T-helper 2 cell (primary cell): ENCODE measurements at places on chromosomes 1 and 21.

DNA sequence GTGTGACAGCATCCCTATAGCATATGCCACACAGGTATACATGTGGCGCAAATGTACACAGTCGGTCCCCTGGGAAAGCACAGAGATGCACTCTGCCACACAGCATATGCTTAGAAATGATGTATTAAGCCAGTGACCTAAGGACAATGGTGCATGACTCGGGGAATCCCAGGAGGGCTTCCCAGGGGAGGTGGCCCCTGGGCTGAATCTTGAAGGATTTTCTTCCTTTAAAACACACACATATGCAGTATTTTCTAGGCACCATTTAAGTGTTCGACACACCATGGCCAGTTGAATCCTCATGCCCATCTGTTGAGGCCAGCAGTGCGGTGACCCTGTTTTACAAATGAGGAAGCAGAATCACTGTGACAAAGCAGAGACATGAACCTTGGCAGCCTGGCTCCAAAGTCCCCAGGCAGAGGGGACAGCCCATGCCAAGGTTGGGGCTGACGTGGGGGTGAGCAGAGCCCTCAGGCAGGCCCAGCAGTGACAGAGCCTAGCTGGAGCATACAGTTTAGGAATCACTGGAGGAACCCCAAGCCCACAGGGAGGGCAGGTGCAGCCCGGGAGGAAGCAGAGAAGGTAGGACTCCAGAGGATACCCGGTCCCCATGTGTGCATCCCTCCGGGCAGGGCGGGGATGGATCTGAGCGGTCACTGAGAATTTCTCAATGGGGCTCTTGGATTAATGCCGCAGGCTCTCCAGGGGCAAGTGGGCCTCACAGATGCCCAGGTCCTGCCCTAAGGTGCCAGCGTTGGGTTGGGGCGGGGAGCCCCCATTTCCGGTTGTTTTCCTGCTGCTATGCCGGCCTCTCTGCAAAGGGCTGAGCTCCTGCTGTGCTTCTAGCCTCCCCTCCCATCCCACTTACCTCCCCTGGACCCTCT, 28.4 kb downstream of the WNT3A start:
- no peak for DNase-seq

GRCh38 chr1:42933610-42934491, 24.8 kb downstream of the SLC2A1 start:
- no peak for DNase-seq

DNA sequence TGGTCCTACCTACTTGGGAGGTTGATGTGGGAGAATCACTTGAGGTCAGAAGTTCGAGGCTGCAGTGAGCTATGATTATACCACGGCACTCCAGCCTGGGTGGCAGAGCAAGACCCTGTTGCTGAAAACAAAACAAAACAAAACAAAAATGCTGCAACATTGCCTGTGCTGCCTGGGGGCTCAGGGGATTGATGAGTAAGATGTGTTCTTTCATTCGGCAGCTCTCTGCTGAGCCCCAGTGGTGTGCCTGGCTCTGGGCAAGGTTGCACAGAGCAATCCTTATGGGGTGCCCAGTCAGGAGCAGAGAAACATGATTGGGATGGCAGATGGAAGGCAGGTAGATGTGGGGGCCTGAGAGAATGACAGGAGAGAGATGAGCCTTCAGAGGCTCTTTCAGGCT, 28.6 kb upstream of the KDM4A start:
- no peak for DNase-seq

- DNase-seq: no peak
These were observed 153.0 kb downstream of the DNM3 start for GRCh38 chr1:171994293-171994692.

DNA sequence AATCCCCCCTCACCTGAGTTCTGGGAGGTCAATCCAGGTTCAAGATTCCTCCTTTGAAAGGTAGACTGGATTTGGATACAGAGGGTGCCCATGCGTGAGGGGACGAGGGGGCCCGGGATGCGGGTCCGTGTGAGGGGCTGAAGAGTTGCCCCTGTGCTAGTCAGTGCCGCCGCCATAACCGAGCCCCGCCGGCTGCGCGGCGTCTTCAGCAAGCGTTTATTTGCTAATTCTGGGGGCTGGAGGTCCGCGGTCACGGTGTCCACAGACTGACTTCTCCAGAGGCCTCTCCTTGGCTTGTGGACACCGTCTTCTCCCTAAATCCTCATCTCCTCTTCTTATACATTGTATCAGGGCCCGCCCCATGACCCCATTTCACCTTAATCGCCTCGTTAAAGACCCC, 20.9 kb upstream of the SAMD11 start:
- no peak for DNase-seq

GRCh38 chr1:26839339-26839722, 12.8 kb downstream of the ZDHHC18 start:
- DNase-seq: no peak

DNA sequence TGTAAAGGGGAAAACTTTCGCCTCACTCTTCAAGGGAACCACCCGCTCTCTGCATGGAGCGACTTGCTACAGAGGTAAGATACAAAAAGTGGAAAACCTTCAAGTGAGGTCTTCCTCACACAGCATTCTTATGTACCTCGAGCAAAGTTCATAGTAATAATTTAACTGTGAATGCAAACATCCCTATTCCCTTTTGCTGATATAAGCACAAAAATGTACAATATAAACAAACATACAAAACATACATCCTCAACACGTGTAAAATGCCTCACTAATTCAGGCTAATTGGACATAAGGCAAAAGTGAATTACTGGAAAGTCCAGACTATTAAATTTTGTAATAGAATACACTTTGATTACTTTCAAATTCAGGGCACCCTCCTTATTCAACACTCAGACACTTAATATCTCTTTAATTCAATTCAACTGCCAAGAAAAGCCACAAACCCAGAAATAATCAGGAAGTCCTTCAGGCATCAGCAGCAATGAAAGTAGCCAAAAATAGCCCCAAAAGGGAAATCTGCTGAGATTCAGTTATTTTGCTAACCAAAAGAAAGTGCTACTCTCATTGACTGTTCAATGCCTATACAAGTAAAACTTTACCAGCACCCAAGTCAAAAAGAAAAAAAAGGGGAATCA, 15.2 kb upstream of the LMX1A start:
- DNase-seq: no peak

GRCh38 chr1:106278716-106279115, 777.8 kb upstream of the PRMT6 start:
- no peak for DNase-seq

DNA sequence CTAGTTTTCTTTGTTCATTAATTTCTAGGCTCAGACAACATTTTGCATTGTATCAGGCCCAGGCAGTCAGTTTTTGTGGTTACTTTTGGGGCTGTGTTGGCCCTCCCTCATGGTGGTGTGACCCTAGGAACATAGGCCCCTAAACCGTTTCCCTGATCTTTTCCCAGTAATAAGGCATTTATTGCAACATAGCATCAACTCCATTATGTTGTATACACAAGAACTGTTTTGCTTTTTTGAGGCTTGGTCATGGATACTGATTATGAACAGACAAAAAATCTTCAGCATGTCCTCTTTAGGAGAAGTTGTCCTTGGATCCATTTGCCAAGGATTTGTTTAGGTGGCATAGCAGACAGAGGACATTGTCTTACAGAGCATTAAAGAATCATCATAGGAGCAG, 10.3 kb downstream of the B3GALT2 start:
- DNase-seq: no peak
